ENCODE measurements at places on chromosomes 5 and 9.

- no peak for DNase-seq
Observed at GRCh38 chr5:168578538-168579487, at the start of gene PANK3. Gene PANK3, minus strand, starts transcription at chr5:168579368. Its CDS starts 85 bp downstream, at chr5:168579283.

DNA sequence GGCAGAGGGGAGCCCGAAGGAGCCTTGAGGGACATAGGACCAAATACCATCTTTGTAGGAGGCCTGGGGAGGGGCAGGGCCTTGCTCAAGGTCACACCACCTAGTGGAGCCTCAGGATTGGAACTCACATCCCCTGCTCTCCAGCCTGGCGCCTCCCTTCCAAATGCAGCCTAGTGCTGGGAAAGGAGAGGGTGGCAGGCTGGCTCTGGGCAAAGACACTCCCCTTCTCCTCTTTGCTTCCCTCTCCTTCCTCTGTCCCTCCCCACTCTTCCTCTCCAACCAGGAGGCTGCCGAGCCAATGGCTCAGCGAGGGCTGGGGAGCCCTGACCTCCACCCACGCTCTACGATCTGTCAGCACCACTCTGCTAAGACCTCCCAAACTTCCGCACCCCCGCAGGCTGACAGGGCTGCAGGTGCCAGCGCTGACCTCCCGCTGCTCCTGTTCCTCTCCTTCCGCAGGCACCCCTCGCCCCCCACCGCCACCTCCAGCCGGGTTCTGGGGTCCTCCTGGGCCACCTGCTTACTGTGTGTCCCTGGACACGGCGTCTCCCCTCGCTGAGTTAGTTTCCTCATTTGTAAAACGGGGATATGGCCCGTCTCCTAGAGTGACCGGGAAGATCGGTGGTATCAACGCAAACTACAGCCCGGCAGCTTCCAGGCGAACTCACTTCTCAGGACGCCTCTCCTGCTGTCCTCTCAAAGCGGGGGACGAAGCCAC lies 52.9 kb downstream of the C9orf50 start:
- no peak for DNase-seq

- no peak for DNase-seq
Observed at GRCh38 chr5:13188371-13188770, 756.1 kb downstream of the DNAH5 start.

DNA sequence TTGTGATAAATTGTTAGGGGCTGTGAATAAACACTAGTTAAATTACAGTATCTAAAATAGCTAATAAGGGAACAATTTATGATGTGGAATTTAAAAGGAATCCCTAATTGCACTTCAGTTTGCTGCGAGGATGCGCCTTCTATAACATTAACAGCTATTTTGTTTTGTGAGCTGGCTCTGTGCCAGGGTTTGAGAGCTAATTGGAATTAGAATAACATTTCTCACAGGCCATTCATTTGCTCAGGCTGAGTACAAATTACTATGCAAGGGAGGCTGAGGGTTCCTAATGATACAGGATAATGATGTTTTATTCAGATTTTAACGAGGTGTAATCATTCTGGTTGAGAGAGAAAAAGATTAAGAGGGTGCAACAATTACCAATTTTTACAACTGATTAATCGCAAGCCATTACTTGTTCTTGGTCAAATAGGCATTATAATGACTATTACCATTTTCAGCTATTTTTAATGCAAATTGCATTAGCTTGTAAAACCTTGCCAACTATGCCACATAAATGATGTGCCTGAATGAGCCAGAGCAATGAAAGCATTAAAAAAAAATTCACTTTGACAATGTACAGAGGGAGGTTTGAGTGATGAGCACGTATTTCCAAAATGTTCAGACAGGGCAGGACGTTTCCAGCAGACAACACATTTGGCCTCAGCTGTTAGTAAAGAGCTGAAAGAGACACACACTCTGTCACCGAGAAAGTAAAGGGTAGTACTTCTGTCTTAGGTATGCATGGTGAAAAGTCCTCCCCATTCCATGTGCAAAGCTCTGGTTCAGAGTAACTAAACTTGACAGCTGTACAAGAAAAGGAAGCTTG lies 576.5 kb downstream of the TLE1 start:
- DNase-seq = no peak
